Naive thymus-derived CD8-positive, alpha-beta T cell (primary cell): ENCODE measurements at places on chromosomes 11 and 22.
A peak's percentile ranks its signal among the peaks of the same experiment; 100 is the strongest.

DNA sequence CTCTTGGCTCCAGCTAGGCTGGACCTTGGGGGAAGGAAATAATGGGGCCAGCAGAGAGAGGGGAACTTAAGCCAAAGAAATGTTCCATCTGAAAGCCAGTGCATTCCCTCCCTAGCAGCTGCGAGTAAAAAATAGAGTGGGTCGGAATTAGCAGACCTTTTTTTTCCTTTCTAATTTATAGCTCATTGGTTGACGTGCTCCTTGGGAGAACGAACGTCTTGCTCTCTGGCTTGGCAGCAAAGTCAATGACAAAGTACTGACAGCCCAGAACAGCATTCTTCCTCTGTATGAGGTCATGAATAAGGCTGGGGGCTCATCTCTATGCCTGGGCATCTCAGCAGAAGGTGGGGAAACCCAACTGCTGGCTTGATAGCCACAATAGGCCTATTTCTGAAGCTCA is 65.0 kb downstream of the SEZ6L start:
- no peaks in the 10 kb centered on the region for H3K4me1 ChIP-seq
- no peak overlapping the region for H3K4me3 ChIP-seq
- no peaks in the 10 kb centered on the region for H3K36me3 ChIP-seq
- H3K27ac ChIP-seq: no peak overlapping the region

GRCh38 chr11:2305788-2306451 is 4.1 kb downstream of the TSPAN32 start:
- H3K4me3 ChIP-seq: peak overlapping the region; percentile 93
- H3K36me3 ChIP-seq: no peaks in the 10 kb centered on the region
- H3K27ac ChIP-seq: peak overlapping the region; percentile 97
- H3K27me3 ChIP-seq: no peaks in the 10 kb centered on the region
- H3K4me1 ChIP-seq: peaks cover 26% of the 10 kb centered on the region
- no peak for DNase-seq

DNA sequence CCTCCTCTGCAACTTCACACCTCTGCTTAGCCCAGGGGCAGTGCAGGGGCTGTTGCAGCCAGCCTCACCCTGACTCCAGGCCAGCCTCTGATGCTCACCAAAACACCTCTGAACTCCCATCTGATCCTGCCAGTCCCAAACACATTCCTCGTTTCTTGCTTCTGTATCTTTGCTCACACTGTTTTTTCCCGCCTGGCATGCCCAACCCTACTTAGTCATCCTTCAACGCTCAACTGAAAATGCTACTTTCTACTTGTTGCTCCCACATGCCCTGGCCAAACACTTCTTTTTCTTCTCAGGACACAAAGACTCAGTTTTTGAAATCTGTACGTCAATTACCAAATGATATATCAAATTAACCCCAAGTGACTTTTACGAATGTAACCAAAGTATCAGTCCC is 140.8 kb upstream of the ZBED5 start:
- no peak overlapping the region for H3K27ac ChIP-seq
- H3K4me3 ChIP-seq: no peak overlapping the region
- no peaks in the 10 kb centered on the region for H3K36me3 ChIP-seq
- DNase-seq: no peak
- no peaks in the 10 kb centered on the region for H3K4me1 ChIP-seq

DNA sequence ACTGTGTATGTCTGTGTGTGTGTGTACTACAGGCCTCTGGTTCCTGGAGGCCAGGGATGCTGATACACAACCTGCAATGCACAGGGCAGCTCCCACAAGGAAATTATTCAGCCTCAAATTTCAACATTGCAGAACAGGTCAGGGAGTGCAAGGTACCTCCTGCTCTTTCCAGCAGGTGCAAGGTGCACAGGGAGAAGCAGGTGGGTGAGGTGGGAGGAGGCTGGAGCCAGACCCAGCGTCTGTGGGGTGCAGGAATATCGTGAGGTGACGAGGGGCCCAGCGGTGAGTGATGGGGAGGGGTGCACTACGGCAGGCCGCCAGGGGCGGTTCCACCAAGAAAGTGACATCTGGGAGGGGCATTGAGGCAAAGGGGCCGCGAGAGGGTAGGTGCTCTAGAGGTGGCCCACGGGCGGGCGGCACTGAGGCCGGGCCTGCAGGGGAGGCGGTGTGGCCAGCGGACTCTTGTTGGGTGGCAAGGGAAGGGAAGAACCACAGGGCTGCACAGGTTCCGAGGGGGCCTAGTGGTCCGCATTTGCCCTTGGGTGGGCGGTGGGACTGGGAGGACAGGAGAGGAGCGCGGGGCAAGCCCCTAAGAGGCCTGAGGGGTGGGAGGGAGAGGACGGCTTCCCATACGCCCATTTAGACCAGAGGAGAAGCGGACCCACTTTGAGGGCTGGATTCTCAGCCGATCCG is 21.6 kb downstream of the DGCR6L start:
- peak overlapping the region; percentile 88 for H3K4me3 ChIP-seq
- H3K36me3 ChIP-seq: no peaks in the 10 kb centered on the region
- peaks cover 16% of the 10 kb centered on the region for H3K4me1 ChIP-seq

DNA sequence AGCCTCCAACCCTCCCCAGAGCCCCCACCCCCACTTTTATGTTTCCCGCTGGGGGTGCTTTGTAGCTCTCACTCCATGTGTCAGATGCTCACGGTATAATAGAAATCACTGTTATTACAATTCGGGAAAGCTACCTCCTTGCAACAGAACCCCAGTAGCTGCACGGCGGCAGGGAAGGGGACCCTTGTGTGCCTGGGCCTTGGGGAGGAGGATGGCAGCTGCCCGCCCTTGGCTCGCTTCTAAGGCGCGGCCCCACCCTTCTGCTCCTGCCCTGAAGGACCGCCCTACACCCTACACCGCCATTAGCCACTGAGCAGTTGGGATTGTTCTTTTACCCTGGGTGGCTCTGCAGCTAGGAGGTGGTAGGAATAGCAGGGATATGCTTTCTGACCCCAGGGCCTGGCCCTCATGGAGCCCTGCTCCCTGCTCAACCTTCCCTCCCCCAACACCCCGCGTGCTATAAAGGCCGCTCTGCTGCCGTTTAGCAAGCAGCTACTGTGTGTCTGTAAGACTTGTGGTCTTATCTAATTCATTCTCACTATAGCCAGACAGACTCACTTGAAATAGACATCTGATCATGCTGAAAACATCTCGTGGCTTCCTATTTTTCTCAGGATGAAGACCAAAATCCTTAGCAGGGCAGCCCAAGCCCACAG is 219.7 kb downstream of the CEP164 start:
- H3K4me3 ChIP-seq: no peak overlapping the region
- H3K4me1 ChIP-seq: peaks cover 8% of the 10 kb centered on the region
- no peak overlapping the region for H3K27ac ChIP-seq
- H3K27me3 ChIP-seq: no peaks in the 10 kb centered on the region
- H3K36me3 ChIP-seq: no peaks in the 10 kb centered on the region

- H3K36me3 ChIP-seq: no peaks in the 10 kb centered on the region
- H3K27ac ChIP-seq: no peak overlapping the region
- no peaks in the 10 kb centered on the region for H3K27me3 ChIP-seq
- DNase-seq: no peak
- peaks cover 10% of the 10 kb centered on the region for H3K4me1 ChIP-seq
- no peak overlapping the region for H3K4me3 ChIP-seq
These were observed 32.4 kb downstream of the JAM3 start for GRCh38 chr11:134101282-134101681.

DNA sequence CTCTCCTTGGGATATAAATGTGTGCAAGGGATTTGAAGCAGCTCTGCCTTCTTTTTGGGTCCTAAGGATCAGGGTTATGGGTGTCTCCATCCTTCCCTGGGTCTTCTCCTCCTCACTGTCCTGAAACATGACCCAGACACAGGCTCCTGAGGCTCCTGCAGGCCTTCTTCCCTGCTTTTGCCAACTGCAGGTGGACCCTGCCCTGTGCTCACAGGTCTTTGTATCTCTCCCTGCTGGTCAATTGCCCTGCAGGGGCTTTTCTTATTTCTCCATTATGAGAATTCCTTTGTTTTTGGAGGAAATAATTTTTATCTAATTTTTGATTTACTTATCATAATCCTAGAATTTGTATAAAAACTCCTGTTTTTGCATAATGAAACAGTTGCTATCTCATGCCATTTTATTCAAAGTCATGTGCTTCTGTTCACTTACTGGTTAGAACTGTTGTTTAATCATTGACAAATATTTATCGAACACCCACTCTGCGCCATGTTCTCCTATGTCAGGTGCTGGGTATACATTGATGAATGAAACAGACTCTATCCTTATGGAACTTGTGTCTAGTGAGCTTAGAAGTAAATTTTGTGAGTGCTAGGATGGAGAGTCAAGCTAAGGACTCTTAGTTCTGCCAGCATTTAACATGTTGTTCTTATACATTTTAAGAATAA is 89.7 kb upstream of the TOP3B start:
- H3K4me3 ChIP-seq: no peak overlapping the region
- peaks cover 4% of the 10 kb centered on the region for H3K4me1 ChIP-seq
- H3K27me3 ChIP-seq: peaks cover 5% of the 10 kb centered on the region
- no peak for DNase-seq

- H3K4me3 ChIP-seq: no peak overlapping the region
- H3K4me1 ChIP-seq: peaks cover 21% of the 10 kb centered on the region
- peak overlapping the region; percentile 63 for H3K27ac ChIP-seq
- no peaks in the 10 kb centered on the region for H3K36me3 ChIP-seq
- no peak for DNase-seq
- H3K27me3 ChIP-seq: no peaks in the 10 kb centered on the region
These were observed 44.5 kb downstream of the RTL6 start for GRCh38 chr22:44453441-44454112.
